ENCODE measurements at places on chromosomes 3 and 15. TPM values are rescaled to one million over a fixed set of nuclear protein-coding genes. Genes with fewer than 3 reads are reported as not detected.

Gene HDC
- polyA plus RNA-seq, result 0.96 TPM

Gene PRTG
- 15.8 TPM for polyA plus RNA-seq

Gene NECTIN3
- 42.1 TPM for polyA plus RNA-seq

GRCh38 chr15:101326462-101327146 is 31.6 kb upstream of the SNRPA1 start:
- no peak for DNase-seq

GRCh38 chr3:143445118-143445517 is 325.5 kb downstream of the CHST2 start:
- DNase-seq, result no peak
